ENCODE measurements at places on chromosomes 5 and 9. TPM values are rescaled to one million over a fixed set of nuclear protein-coding genes. Genes with fewer than 3 reads are reported as not detected.

DNA sequence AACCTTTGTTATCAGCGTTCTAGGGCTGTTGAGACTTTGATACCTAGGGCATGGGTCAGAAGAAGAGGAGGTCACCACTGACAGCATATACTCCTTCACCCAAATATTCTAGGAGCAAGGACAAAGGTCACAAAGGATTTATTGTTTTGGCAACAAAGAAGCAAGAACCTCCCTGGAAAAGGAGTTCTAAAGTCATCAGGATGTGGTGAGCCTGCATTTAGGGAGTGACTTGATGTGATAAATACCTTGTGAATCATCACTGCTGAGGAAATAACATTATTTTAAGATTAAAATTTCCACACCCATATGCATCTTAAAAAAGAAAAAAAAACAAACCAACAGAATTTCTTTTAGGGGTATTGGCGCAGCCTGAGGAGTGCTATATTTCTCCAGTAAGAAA lies 13.9 kb downstream of the IFNA1 start:
- no peak overlapping the region for H3K4me3 ChIP-seq
- peaks cover 4% of the 10 kb centered on the region for H3K27me3 ChIP-seq
- H3K4me1 ChIP-seq: no peaks in the 10 kb centered on the region
- DNase-seq: no peak
- no peak overlapping the region for H3K27ac ChIP-seq

ZBTB34 gene
- 16.9 TPM for total RNA-seq

IL13 gene
- total RNA-seq: not detected

LCN1 gene
- not detected for total RNA-seq

- no peaks in the 10 kb centered on the region for H3K36me3 ChIP-seq
- H3K4me1 ChIP-seq: peaks cover 33% of the 10 kb centered on the region
- H3K27me3 ChIP-seq: no peaks in the 10 kb centered on the region
- H3K4me3 ChIP-seq: no peak overlapping the region
Observed at GRCh38 chr5:81782811-81783210, 31.9 kb upstream of the SSBP2 start.

TRIO gene
- 134 TPM for total RNA-seq

- H3K27me3 ChIP-seq: peaks cover 57% of the 10 kb centered on the region
- peaks cover 16% of the 10 kb centered on the region for H3K4me1 ChIP-seq
- H3K36me3 ChIP-seq: no peaks in the 10 kb centered on the region
- peak within 1 kb of the TSS; percentile 87 for H3K4me3 ChIP-seq
Observed at GRCh38 chr9:94639061-94639998, at the start of gene FBP1. Gene FBP1, minus strand, starts transcription at chr9:94639518. Its CDS starts 208 bp downstream, at chr9:94639310.

- H3K27ac ChIP-seq: no peak overlapping the region
- no peak overlapping the region for H3K4me3 ChIP-seq
- no peaks in the 10 kb centered on the region for H3K36me3 ChIP-seq
- H3K4me1 ChIP-seq: peaks cover 9% of the 10 kb centered on the region
Observed at GRCh38 chr5:150604010-150604409, 36.5 kb upstream of the SYNPO start.

DNA sequence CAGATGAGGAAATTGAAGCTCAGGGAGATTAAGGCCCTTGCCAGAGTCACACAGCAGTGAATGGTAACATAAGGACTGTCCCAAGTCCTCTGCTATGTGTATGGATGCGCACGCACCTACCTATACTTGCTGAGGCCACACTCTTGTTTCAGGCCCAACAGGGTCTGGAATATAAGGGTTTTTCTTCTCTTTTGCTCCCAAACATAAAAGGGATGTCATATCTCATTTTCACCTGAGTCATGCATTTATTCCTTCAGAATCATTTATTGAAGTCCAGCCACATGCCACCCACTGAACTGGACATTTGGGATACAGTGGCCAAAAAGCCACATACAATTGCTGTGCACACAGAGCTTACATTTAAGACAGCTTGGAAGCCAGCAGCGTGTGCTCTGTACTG lies 92.0 kb downstream of the SH3TC2 start:
- no peak overlapping the region for H3K27ac ChIP-seq
- H3K4me3 ChIP-seq: no peak overlapping the region
- no peaks in the 10 kb centered on the region for H3K27me3 ChIP-seq

DNAJC18 gene
- total RNA-seq: 27.9 TPM

SLC9A3 gene
- total RNA-seq: 1.7 TPM

DNA sequence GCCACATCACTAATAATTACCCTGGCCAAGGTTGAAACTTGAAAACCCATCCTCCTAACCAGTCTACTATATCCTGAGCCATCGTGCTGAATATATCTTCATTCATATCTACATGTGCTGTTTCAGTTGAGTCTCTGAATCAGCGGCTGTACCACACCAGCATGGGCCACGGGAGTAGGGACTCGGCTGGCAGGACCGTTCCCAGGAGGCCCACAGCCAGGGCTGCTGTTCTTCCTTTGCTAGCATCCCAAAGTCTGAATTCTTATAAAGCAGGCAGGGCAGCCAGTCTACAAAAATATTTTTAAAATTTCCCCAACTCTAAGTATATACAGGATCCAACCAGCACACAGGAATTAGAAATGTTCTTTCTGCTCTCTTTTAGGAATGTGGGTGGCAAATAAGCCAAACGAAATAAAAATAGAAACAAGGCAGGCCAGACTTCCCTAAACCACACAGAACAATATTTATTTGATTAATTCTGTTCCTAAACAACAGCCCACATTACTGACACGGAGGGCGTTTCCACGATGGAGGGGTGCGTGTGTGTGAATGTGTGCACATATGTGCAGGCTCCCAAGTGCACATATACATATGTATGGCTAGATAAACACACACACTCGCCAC lies 42.8 kb upstream of the EQTN start:
- no peak for DNase-seq
- peak overlapping the region; percentile 75 for H3K4me3 ChIP-seq
- H3K4me1 ChIP-seq: peaks cover 73% of the 10 kb centered on the region

FOXD1 gene
- total RNA-seq: 0.28 TPM

DNA sequence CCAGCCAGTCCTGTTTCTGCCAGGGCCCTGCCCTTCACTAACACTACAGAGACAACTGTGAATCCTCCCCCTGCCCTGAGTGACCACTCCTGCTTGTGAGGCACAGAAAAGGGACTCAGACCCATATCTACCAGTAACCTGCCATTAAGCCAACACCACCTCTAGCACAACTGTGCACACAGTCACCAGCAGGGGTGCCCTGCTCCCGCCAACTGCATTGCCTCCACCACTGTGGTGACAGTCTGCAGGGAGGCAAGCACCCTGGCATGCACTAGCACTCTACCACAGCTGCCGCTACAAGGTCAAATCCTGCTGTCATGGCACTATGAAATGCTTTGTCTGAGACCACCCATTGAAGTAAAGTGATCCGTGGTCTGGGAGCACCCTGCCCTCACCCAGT lies 1028.5 kb upstream of the CDH9 start:
- H3K27ac ChIP-seq: no peak overlapping the region
- no peaks in the 10 kb centered on the region for H3K4me1 ChIP-seq
- H3K36me3 ChIP-seq: no peaks in the 10 kb centered on the region
- H3K4me3 ChIP-seq: no peak overlapping the region
- no peaks in the 10 kb centered on the region for H3K27me3 ChIP-seq

GRIN3A gene
- 0.35 TPM for total RNA-seq

GRCh38 chr5:83931969-83932368 lies 211.3 kb upstream of the HAPLN1 start:
- no peak overlapping the region for H3K27ac ChIP-seq
- no peaks in the 10 kb centered on the region for H3K4me1 ChIP-seq
- H3K4me3 ChIP-seq: no peak overlapping the region

- H3K27me3 ChIP-seq: peaks cover 57% of the 10 kb centered on the region
- H3K4me3 ChIP-seq: peak within 1 kb of the TSS; percentile 73
- no peak within 1 kb of the TSS for H3K27ac ChIP-seq
- DNase-seq: no peak
Observed at GRCh38 chr5:139394654-139395566, at the start of gene PROB1. Gene PROB1, minus strand, starts transcription at chr5:139395104. Its CDS starts 23 bp downstream, at chr5:139395081.

TEK gene
- total RNA-seq: 1.0 TPM

- no peaks in the 10 kb centered on the region for H3K27me3 ChIP-seq
- H3K4me3 ChIP-seq: no peak overlapping the region
- no peak for DNase-seq
- no peak overlapping the region for H3K27ac ChIP-seq
- H3K4me1 ChIP-seq: peaks cover 4% of the 10 kb centered on the region
Observed at GRCh38 chr9:94843134-94843533, 116.6 kb downstream of the AOPEP start.

DNA sequence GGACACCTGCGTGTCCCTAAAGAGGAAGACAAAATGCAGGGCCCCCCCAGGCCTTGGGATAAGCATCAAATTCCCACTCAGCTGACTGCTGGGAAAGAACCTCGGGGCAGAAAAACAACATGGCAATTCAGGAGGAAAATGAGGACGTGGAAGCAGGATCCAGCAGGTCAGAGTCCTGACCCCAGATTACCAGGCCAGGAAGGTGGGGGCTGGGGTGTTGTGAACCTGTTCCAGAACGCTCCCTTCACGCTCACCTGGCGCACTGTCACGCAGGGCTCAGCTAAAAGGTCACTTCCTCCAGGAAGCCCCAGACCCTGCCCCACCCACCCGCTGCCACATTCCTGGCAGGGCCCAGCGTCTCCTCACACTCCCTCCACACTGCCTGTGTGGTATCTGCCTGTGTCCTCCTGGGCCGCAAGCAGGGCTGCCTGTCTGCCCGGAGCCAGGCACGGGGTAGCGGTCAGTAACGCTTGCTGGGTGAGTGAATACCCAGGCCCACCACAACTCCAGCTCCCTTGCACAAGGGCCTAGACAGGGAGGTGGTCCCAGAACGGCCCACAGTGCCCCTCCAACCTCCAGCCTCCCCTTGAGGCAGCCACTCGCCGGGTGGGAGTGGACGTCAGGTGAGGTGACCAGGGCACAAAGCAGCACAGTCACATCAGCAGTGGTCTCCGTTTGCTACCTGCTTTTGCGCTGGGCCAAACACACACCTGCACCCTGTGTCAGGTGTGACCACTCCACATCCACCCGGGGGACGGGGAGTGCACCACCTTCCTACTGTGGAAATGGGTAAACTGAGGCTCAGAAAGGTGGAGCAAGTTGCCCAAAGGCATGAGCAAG lies 18.1 kb downstream of the VAV2 start:
- no peaks in the 10 kb centered on the region for H3K36me3 ChIP-seq
- no peaks in the 10 kb centered on the region for H3K27me3 ChIP-seq
- no peak for DNase-seq
- peaks cover 35% of the 10 kb centered on the region for H3K4me1 ChIP-seq

- no peaks in the 10 kb centered on the region for H3K27me3 ChIP-seq
- no peak overlapping the region for H3K4me3 ChIP-seq
- H3K27ac ChIP-seq: no peak overlapping the region
- no peaks in the 10 kb centered on the region for H3K4me1 ChIP-seq
Observed at GRCh38 chr5:129664336-129664937, 83.5 kb upstream of the MINAR2 start.

- no peaks in the 10 kb centered on the region for H3K36me3 ChIP-seq
- H3K4me3 ChIP-seq: no peak overlapping the region
- DNase-seq: no peak
- no peaks in the 10 kb centered on the region for H3K4me1 ChIP-seq
Observed at GRCh38 chr5:146005723-146006122, 69.3 kb downstream of the SH3RF2 start.

FRMPD1 gene
- total RNA-seq: 0.11 TPM

DNA sequence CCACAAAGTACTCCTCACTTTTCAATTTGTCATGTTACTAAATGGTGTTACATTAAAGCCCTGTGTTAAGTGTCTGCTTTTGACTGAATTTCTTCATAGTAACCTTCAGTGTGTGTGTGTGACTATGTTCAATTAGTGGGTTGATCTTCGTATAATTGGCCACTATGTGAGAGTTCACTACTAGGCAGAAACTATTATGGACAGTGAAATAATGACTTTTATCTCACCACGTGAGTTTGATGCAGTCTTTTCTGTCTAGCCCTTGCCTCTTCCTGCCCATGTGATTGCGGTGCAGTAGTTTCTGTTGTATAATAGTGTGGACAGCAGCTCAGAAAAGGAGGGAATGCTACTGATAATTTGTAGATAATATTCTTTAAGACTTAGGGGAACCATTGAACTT lies 1.8 kb upstream of the MAML1 start:
- H3K36me3 ChIP-seq: peaks cover 7% of the 10 kb centered on the region
- H3K4me1 ChIP-seq: peaks cover 19% of the 10 kb centered on the region
- H3K27ac ChIP-seq: no peak overlapping the region
- no peak for DNase-seq

DNA sequence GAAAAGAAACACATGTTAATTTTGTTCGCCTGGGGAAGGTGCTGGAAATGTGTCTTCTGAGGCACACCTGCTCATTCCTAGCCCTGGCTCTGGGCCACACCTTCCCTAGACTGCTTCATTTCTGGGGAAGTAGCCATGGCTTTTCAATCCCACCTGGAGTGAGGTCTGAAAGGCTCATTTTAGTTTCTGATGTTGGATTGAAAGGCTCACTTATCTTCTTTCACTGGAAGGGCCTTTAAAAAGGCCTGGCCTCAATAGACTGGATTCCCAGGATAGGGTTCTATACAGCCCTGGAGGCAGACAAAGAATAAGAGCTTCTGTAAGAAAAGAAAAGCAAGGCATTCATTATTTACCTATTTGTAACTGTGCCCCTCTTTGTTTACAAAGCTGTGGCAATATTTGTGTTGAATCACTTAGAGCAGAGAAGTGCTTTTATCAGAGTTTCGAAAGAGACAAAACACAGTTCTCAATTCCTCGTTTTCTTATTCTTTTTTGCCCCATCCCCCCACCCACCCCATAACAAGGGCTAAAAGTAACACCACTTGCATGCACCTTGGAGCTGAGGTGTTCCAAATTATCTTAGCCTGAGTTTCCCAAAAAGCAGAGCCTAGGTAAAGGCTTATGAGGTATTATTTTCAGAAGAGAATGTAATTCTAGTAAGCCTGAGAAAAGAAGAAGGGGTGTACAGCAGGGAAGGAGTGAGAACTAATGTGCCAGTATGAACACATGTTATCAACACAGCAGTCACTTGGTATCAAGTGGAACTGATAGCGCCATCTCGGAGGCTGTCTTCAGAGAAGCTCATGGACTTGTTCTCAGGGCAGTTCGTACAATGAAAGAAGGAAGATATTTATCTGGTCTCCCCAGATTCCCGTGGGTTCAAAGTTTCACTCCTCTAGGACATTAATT lies 413.1 kb downstream of the KCTD16 start:
- H3K4me1 ChIP-seq: peaks cover 17% of the 10 kb centered on the region
- no peaks in the 10 kb centered on the region for H3K36me3 ChIP-seq
- H3K4me3 ChIP-seq: no peak overlapping the region
- peak overlapping the region; percentile 68 for H3K27ac ChIP-seq

DNA sequence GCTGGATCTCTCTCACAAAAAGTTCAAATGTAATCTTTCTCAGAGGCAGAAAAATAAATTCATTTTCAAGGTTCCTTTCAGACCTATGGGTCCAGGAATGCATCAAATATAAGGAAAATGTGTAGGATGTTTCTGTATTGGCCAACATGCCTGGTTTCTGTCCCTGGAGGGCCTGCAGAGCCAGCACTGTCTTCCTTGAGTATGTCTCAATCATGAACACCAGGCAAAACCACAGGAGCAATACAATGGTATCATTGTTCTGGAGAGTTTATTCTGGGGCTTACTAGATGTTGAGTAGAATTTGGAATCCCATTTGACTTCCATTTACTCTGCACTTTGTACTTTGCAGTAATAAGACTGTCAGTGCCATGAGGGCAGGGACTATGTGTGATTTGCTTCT lies 23.5 kb downstream of the INSYN2B start:
- no peak overlapping the region for H3K4me3 ChIP-seq
- peaks cover 8% of the 10 kb centered on the region for H3K27me3 ChIP-seq
- DNase-seq: no peak
- no peaks in the 10 kb centered on the region for H3K36me3 ChIP-seq
- H3K4me1 ChIP-seq: peaks cover 6% of the 10 kb centered on the region

MLANA gene
- not detected for total RNA-seq

- DNase-seq: no peak
- H3K36me3 ChIP-seq: peaks cover 6% of the 10 kb centered on the region
- H3K4me3 ChIP-seq: no peak overlapping the region
- peaks cover 27% of the 10 kb centered on the region for H3K4me1 ChIP-seq
- no peaks in the 10 kb centered on the region for H3K27me3 ChIP-seq
- H3K27ac ChIP-seq: no peak overlapping the region
Observed at GRCh38 chr9:93597871-93598646, 21.7 kb downstream of the PHF2 start.

GARNL3 gene
- 10.5 TPM for total RNA-seq
